ENCODE measurements at places on chromosomes 5 and 9. TPM values are rescaled to one million over a fixed set of nuclear protein-coding genes. Genes with fewer than 3 reads are reported as not detected.

The FBP1 gene
- 476 TPM for total RNA-seq

The SH3RF2 gene
- total RNA-seq, result 18.0 TPM

The FBXO4 gene
- total RNA-seq, result 5.6 TPM

The HIGD2A gene
- total RNA-seq, result 49.2 TPM

The BARHL1 gene
- total RNA-seq, result not detected

The TMC1 gene
- 0.18 TPM for total RNA-seq

The PCDHGA2 gene
- total RNA-seq, result 1.1 TPM

The TMEM215 gene
- not detected for total RNA-seq

The C5 gene
- 386 TPM for total RNA-seq

The ZNF367 gene
- total RNA-seq, result 1.0 TPM

The GPBP1 gene
- total RNA-seq, result 20.5 TPM

The REXO4 gene
- 12.3 TPM for total RNA-seq

The PHF24 gene
- not detected for total RNA-seq
